ENCODE measurements at places on chromosomes 16 and 17. TPM values are rescaled to one million over a fixed set of nuclear protein-coding genes. Genes with fewer than 3 reads are reported as not detected.

The GRB7 gene
- polyA plus RNA-seq = 9.5 TPM

The DPEP3 gene
- not detected for polyA plus RNA-seq

- DNase-seq = peak; percentile 17
- peaks cover 24% of the 10 kb centered on the region for H3K4me1 ChIP-seq
- no peak overlapping the region for H3K27ac ChIP-seq
- no peaks in the 10 kb centered on the region for H3K27me3 ChIP-seq
Observed at GRCh38 chr17:78114831-78115723, 13.5 kb downstream of the TMC6 start.

- no peaks in the 10 kb centered on the region for H3K36me3 ChIP-seq
- peaks cover 6% of the 10 kb centered on the region for H3K4me1 ChIP-seq
- H3K27me3 ChIP-seq = no peaks in the 10 kb centered on the region
- no peak overlapping the region for H3K4me3 ChIP-seq
Observed at GRCh38 chr16:85120006-85120340, 7.7 kb upstream of the CIBAR2 start.

- H3K27me3 ChIP-seq = no peaks in the 10 kb centered on the region
- H3K36me3 ChIP-seq = no peaks in the 10 kb centered on the region
- no peak overlapping the region for H3K4me3 ChIP-seq
- no peak overlapping the region for H3K27ac ChIP-seq
- no peak for DNase-seq
Observed at GRCh38 chr17:41672153-41672552, 16.5 kb upstream of the EIF1 start.

The NOTUM gene
- 0.37 TPM for polyA plus RNA-seq

The PITPNM3 gene
- polyA plus RNA-seq = 1.1 TPM

DNA sequence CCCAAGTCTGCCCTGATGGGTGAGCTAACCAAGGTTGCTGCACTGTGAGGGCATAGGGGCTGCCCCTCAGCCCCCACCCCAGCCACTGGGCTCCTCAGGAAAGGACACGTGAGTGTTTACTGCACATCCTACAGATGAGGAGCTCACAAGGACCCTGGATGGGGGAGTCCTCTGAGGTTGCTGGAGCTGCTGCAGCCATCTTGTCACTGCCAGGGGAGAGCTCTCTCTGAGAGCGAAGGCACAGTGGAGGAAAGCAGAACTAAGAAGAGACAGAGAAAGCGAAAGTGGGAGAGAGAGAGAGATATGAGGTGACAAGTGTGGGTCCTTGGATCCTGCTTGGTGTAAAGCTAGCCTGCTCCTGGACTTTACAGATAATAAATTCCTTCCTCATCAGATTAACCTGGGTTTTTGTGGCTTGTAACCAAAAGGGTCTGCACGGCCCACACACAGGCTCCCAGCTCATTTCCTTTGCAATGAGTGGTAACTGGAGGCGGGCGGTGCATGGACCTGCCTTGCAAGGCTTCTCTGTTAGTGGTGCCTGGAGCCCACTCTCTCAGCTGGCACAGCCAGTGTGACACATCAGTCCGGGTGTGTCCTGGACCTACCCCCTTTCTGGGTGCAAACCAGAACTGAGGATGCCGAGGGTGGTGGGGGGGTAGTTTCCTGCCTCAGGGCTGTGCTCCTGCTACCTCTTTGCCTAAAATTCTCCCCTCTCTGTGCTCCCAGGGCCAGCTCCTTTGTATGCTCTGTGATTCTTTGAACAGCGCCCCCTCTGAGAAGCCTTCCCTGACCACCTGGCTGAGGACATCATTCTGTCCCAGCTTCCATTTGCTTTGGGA lies 14.2 kb downstream of the SNX20 start:
- no peak overlapping the region for H3K4me3 ChIP-seq
- H3K27ac ChIP-seq = no peak overlapping the region
- no peaks in the 10 kb centered on the region for H3K36me3 ChIP-seq
- peaks cover 29% of the 10 kb centered on the region for H3K4me1 ChIP-seq

The ARMC5 gene
- polyA plus RNA-seq = 11.3 TPM

The CIBAR2 gene
- polyA plus RNA-seq = not detected
